ENCODE measurements at places on chromosomes 3 and 15. TPM values are rescaled to one million over a fixed set of nuclear protein-coding genes. Genes with fewer than 3 reads are reported as not detected.

FAM107A gene
- not detected for total RNA-seq

- no peak overlapping the region for H3K27ac ChIP-seq
- H3K4me3 ChIP-seq = no peak overlapping the region
- peaks cover 4% of the 10 kb centered on the region for H3K27me3 ChIP-seq
Measured at GRCh38 chr3:184441202-184441900, 61.5 kb downstream of the CHRD start.

DNA sequence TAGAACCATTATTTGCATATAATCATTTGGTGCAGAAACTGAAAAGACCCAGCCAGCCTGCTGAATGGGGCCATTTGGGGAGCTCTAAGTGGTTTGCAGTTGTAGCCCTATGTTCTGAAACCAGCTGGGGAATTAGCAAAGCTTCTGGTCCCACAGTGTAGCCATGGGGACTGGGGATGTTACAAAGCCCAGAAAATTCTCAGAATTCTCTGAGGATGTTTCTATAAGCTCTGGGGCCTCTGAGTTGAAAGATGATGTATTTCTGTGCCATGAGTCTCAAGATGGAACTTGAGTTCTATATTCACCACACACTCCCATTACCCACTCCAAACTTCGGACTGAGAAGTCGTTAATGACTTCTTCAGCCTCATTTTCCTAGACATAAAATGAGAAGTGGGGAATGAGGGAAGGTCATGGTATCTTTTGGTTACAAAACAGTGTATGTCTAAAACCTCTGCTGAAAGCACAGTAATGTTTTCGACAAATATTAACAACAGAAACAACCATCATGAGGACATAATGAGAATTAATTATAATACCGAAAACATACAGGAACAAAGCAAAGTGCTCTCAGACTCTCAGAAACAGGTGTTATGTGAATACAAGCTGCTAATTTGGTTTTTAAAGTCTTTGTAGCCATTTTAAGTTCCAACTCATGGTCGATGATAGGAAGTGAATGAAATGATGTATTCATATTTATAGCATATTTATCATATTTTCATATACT lies 89.4 kb downstream of the RFTN1 start:
- peaks cover 46% of the 10 kb centered on the region for H3K36me3 ChIP-seq
- no peak for DNase-seq
- H3K27ac ChIP-seq = no peak overlapping the region
- H3K4me3 ChIP-seq = no peak overlapping the region
- peaks cover 9% of the 10 kb centered on the region for H3K4me1 ChIP-seq

P2RY13 gene
- total RNA-seq = not detected

DNA sequence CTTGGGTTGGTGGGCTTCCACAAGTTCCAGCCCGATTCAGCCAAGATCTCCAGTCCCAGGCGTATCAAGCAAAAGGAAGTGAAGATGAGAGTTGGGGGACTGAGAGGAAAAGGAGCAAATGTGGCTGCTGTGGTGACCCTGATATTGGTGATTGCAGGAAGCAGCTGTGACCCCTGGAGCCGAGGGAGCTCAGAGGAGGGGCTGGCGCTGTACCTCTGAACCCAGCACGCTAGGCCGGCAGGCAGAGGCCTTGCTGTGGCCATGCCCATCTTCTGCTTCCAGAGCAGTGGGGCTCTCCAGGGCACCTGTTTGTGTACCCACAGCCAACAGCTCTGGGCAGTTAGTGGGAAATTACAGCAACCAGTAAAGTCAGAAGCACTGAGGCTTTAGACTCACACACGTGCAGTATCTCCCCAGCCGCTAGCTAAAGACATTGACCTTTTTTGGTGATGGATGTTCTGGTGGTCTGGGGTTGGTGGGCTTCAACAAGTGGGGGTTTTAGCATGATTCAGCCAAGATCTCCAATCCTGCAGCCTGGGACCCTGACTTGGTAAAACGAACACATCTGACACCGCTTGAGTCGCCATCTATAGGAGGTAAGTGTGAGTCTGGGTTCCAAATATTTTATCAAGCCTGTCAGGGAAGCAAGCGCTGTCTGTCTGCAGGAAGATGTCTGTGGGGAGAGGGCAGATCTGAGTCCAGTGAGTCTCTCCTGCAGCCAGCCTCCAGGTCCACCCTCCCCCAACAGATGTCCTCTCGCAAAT lies 33.1 kb downstream of the TM2D3 start:
- no peak overlapping the region for H3K4me3 ChIP-seq
- no peaks in the 10 kb centered on the region for H3K27me3 ChIP-seq
- H3K4me1 ChIP-seq = peaks cover 8% of the 10 kb centered on the region
- no peak overlapping the region for H3K27ac ChIP-seq
- peak; percentile 43 for DNase-seq

DNA sequence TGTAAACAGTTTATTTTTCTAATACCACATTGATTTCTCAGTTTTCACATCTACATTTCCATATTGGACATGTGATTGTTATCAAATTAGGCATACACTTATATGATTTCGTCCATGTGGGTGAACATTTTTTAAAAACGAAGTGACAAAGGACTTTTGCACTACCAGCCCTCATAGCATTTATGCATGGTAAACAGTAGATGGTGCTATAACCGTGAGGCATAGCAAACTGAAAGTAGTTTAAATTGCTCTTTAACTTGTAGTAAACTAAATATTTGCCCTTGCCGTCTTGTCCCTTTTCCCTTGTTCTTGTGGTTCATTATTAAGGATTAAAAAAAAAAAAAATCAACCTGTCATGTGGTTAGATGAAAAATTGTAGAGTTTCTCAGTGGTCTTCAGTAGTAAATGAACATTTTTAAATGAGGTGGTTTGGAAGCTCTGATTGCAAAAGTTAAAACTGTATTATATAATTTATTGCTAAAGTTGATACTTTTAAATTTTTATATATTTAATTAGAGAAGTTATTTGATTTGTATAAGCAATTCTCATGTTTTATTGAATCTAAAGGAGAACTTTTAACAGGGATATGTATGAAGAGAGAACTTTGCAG lies 24.0 kb downstream of the STX19 start:
- no peaks in the 10 kb centered on the region for H3K27me3 ChIP-seq
- peak overlapping the region; percentile 67 for H3K4me3 ChIP-seq
- H3K36me3 ChIP-seq = peaks cover 2% of the 10 kb centered on the region

ARRDC4 gene
- 1.0 TPM for total RNA-seq

DNA sequence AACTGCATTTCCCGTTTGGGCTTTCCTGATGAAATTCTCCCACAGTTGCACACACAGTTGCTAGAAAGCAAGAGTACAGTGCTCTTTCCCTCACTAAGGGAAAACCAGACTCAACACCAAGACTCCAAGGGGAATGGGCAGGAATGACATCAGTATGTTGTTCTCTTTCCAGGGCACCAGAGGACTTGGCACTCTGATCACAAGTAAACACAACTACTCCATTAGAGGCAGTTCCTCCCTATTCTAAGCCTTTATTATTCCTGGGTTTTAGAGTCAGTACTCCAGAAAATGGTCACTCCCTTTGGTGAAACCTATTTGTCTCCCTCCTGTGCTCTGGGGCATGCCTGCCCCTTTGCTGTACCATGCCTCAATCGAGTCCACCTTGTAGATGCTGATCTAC lies 52.3 kb upstream of the VGLL4 start:
- H3K27me3 ChIP-seq = no peaks in the 10 kb centered on the region
- no peak overlapping the region for H3K27ac ChIP-seq
- H3K4me1 ChIP-seq = no peaks in the 10 kb centered on the region
- DNase-seq = no peak
- H3K36me3 ChIP-seq = no peaks in the 10 kb centered on the region
- no peak overlapping the region for H3K4me3 ChIP-seq

- peaks cover 56% of the 10 kb centered on the region for H3K4me1 ChIP-seq
- no peaks in the 10 kb centered on the region for H3K27me3 ChIP-seq
- H3K36me3 ChIP-seq = peaks cover 20% of the 10 kb centered on the region
- no peak overlapping the region for H3K4me3 ChIP-seq
Measured at GRCh38 chr3:106329521-106329920, 460.7 kb upstream of the CBLB start.

GOLGA6L9 gene
- total RNA-seq = 1.5 TPM

SLC22A14 gene
- total RNA-seq = not detected

DNA sequence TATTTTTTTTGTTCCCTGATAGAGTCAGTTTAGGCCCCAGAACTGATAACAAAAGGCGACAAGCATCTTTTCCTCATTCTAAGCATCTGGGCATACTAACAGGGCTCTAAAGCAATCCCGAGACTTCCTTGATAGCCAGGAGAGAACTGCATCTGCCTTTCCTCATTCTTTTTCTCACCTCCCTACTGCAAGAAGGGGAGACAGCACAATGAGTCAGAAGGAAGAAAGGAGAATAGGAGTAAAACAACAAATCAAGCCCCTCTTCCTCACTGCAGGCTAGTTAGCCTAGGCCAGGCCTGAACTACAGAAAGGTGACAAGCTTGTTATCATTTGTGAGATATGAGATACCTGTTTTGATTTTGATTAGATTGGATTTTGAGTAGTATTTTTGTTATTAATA lies 97.9 kb downstream of the NAALADL2 start:
- no peak for DNase-seq
- H3K4me3 ChIP-seq = no peak overlapping the region
- no peaks in the 10 kb centered on the region for H3K27me3 ChIP-seq

CCDC12 gene
- total RNA-seq = 66.2 TPM

GRCh38 chr15:76258460-76258859 lies 52.8 kb downstream of the ETFA start:
- no peak overlapping the region for H3K4me3 ChIP-seq
- no peak overlapping the region for H3K27ac ChIP-seq
- DNase-seq = no peak
- peaks cover 43% of the 10 kb centered on the region for H3K36me3 ChIP-seq
- H3K4me1 ChIP-seq = peaks cover 4% of the 10 kb centered on the region
- H3K27me3 ChIP-seq = no peaks in the 10 kb centered on the region

NME9 gene
- not detected for total RNA-seq

CLDND1 gene
- 279 TPM for total RNA-seq

CMTM7 gene
- total RNA-seq = 46.3 TPM

DNA sequence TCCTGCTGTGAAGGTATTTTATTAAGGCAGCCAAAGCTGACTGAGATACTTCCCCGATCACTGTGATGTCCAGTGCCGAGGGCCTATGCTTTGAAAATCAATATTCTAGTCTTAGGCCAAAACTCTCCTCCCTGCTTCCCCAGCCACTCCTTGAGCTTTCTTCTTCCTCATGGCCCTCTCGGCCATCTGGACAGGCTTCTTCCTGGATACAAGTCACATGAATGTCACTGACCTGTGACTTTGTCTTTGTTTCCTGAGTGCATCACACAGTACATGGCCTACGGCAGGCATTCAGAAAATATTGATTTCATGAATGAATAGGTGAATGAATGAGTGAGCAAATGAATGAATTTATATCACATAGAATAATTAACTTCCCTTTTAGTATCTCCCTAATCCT lies 24.6 kb upstream of the HES1 start:
- DNase-seq = no peak
- H3K27me3 ChIP-seq = peaks cover 26% of the 10 kb centered on the region
- H3K4me1 ChIP-seq = peaks cover 2% of the 10 kb centered on the region
- H3K4me3 ChIP-seq = no peak overlapping the region

DNA sequence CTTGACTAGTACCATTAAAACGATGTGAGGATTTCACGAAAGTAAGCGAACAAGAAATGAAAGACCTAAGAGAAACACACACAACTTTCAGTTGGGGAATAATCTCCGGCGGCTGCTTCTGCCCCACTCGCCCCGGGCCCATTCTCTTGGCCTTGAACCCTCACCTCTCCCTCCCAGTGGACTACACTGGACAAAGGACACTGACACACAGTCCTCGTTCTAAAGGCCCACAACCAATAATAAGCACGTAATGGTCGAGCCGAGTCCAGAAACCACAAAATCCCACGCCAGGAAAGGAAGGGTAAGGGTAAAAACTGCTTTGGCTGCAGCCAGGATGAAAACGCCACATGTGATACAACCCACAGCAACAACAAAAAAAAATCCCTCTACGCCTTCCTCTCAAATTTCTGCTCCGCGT lies 469 bp downstream of the ZNF770 start:
- H3K27me3 ChIP-seq = no peaks in the 10 kb centered on the region
- no peak for DNase-seq
- H3K36me3 ChIP-seq = peaks cover 33% of the 10 kb centered on the region
- peaks cover 22% of the 10 kb centered on the region for H3K4me1 ChIP-seq

DNA sequence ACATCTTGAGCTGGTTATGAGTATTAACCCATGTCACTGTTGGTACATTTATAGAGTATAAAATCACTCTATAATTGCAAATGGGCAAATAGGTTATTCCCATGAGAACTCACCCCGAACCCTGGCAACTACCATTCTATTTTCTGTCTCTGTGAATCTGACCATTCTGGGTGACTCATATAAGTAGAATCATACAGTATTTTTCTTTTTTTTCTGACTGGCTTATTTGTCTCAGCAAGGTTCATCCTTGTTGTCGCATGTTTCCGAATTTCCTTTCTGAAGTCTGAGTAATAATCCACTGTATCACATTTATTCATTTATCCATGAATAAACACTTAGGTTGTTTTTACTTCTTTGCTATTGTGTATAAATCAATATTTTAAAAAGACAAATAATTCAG lies 59.9 kb upstream of the CHRM5 start:
- no peaks in the 10 kb centered on the region for H3K4me1 ChIP-seq
- no peaks in the 10 kb centered on the region for H3K27me3 ChIP-seq
- no peak overlapping the region for H3K4me3 ChIP-seq
- H3K36me3 ChIP-seq = no peaks in the 10 kb centered on the region
- no peak overlapping the region for H3K27ac ChIP-seq

DNA sequence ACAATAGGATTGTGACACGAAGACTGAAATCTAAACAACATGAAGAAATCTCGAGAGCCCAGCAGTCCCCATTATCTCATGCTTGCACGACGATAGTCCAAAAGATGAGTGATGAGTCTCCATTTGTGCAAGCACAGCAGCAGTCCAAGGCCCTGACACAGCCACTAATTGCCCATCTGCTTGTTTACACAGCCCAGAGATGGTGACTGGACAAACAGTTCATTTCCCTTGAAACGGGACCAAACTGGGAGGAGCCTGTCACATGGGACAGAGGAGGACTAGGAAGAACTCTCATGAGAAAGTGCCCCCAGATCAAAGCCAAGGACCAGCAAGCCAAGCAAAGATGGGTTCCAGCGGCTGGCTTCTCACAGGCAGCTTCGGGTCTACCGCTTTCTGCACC lies 121.0 kb downstream of the GREM1 start:
- no peaks in the 10 kb centered on the region for H3K4me1 ChIP-seq
- no peaks in the 10 kb centered on the region for H3K36me3 ChIP-seq
- H3K4me3 ChIP-seq = no peak overlapping the region
- no peak overlapping the region for H3K27ac ChIP-seq
- no peak for DNase-seq

PEAK1 gene
- 28.2 TPM for total RNA-seq

TMEM266 gene
- total RNA-seq = not detected

DNA sequence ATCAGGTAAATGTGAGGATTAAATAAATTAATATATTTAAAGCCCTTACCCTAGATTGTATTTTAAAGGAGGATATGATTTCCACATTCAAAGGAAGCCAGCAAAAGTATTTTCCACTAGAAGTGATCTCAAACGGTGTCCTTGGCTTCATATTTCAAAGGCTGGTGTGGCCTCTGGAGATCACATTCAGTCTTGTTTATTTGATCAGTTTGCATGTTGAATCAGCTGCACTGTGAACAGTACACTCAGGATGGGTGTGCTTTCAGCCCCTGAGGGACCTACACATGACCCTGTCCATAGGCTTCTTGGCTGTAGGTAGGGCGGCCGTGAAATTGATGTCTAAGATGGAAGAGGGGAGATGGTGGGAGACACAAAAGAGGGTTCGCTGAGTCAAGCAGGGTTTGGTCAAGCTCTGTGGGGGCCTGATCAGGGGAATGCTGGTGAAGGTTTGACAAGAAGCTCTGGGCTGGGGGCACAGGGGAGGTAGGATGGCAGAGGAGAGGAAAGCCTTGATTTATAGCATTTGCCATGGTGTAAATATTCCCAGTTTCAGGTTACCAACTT lies 21.9 kb downstream of the CYP8B1 start:
- H3K36me3 ChIP-seq = no peaks in the 10 kb centered on the region
- H3K4me3 ChIP-seq = no peak overlapping the region
- peaks cover 11% of the 10 kb centered on the region for H3K27me3 ChIP-seq
- DNase-seq = no peak
- no peaks in the 10 kb centered on the region for H3K4me1 ChIP-seq

All from activated CD4-positive, alpha-beta T cell treated with anti-CD3 and anti-CD28 coated beads, Interleukin-2, amount 10 ng/mL, durations not matched to agents 24 days and 14 days (primary cell).